ENCODE measurements at places on chromosomes 3 and 15.

DNA sequence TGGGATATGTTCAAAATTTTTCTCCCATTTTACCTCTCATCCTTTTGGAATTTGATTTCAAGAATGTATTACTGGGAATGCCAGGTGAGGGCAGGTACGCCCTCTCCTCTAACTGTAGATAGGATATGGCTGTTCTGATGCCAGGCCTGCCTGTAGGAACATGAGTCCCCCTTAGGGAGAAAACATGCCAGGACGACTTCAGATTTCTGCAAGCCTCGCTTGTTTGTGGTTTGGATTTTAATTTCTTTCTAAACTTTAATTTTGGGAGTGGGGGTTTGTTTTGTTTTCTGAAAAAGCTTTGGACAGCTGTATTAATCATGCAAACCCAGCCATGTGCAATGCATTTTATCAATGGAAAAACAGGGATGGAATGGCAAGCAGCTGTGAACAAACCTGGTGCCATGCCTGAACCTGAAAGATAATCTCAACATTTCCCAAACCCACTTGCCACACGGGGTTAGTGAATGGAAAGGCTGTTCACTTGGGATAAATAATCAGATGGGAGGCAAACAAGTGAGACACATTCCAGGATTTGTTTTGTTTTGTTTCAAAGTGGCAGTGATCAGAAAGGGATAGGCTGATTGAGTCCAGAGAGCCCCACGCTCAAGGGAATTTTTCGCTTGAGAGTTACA is 207.6 kb downstream of the GAP43 start:
- no peak for DNase-seq

- DNase-seq, result no peak
These were observed 157.3 kb upstream of the SMAD3 start for GRCh38 chr15:66907826-66908743.

GRCh38 chr3:12924437-12924836 is 83.1 kb upstream of the RPL32 start:
- no peak for DNase-seq

DNA sequence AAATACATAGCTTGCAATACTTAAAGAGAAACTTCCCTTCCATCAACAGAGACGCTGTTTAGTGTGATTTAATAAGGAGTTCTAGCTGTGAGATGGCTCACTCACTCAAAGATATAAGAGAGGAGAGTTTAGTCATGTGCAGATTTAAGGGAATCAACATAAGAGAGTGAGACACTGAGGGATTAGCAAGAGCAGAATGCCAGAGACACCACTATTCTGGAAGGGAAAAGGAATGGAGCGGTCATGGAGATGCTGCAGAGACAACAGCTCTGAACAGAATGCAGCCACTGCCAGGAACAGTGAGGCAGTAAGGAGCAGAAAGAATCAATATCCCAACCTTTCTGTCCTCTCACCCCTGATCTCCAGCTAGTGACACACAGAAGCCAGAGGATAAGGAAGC is 248.8 kb downstream of the MBNL1 start:
- DNase-seq, result peak; percentile 23

- no peak for DNase-seq
These were observed 1.9 kb downstream of the STIMATE start for GRCh38 chr3:52895418-52895817.

- DNase-seq, result no peak
These were observed 16.0 kb upstream of the NPAP1 start for GRCh38 chr15:24659622-24660021.

DNA sequence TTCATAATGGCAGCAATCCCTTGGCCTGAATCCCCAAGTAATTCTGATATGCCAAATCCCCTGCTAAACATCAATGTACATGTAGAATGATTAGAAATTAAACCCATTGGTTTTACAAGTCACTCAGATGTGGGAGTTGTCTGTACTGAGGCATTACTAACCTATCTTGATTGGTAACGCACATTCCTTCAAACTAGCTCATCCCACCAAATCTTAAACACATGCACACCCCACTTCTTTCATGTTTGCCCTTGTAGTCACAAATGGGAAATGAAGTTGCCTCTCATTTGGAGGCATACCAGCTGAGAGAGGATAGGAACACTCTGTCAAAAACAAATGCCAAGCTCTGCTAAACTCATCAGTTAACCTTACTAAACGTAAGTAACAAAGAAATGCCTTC is 29.1 kb upstream of the MAN2C1 start:
- no peak for DNase-seq

DNA sequence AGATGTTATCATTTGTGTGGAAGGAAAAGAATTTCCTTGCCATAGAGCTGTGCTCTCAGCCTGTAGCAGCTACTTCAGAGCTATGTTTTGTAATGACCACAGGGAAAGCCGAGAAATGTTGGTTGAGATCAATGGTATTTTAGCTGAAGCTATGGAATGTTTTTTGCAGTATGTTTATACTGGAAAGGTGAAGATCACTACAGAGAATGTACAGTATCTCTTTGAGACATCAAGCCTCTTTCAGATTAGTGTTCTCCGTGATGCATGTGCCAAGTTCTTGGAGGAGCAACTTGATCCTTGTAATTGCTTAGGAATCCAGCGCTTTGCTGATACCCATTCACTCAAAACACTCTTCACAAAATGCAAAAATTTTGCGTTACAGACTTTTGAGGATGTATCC is 15.1 kb downstream of the KLHL24 start:
- DNase-seq, result no peak

GRCh38 chr3:124787476-124788195 is 57.4 kb downstream of the UMPS start:
- no peak for DNase-seq

DNA sequence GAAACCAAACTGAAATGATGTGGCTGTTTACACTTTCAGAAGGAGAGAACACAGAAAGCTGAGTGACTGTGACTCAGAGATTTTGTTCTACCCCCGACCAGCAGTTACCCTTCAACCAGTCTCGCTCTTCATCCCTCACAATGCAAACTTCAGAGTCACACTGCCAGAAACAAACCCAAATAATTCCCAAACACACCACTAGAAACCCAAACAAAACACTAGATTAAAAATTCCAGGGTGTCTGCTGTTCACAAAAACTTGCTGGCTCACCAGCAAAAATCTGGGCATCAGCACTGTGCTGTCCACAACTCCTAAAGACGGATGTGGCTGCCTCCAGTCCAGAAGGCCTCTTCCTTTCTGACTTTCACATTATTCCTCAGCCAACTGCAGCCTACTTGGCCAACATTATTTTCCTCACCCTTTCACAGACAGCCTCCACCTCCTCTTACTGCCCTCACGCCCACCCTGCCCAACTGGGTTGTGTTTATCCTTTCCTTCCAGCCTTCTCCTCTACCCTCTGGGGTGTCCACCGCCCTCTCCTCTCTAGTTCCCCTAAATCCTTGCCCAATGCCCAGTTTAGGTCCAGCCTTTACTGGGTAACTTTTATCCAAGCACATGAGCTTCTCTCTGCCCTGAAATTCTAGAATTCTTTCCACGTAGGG is 71.4 kb downstream of the MECOM start:
- DNase-seq, result no peak

- no peak for DNase-seq
These were observed 21.2 kb upstream of the PIGZ start for GRCh38 chr3:196989721-196990262.

DNA sequence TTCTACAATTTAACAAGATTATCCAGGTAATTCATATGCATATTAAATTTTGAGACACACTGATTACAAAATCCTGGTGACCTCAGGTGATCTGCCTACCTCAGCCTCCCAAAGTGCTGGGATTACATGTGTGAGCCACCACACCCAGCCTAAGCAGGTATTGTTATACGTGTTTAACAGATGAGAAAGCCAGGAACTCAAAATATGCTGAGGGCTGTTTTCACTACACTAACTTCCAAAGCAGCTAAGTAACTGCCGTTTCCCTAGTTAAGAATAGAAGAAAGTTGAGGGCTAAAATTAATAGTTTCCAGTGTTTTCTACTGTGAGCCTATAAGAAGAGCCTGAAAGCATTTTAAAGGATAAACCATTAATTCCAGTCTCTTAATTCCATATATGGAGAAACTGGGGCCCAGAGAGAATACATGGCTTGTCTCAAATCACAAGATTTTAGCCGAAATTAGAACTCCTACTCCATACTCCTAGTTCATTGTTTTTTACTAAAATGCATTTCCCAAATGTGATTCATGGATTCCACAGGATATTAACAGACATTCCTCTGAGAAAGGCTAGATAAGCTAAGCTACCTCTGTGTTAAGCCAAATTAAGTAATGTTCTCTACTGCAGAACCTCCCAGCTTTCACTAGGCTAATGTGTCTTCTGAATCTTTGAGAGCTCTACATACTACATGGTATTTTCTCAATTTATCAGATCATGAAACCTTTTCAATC is 17.0 kb upstream of the AVEN start:
- no peak for DNase-seq

DNA sequence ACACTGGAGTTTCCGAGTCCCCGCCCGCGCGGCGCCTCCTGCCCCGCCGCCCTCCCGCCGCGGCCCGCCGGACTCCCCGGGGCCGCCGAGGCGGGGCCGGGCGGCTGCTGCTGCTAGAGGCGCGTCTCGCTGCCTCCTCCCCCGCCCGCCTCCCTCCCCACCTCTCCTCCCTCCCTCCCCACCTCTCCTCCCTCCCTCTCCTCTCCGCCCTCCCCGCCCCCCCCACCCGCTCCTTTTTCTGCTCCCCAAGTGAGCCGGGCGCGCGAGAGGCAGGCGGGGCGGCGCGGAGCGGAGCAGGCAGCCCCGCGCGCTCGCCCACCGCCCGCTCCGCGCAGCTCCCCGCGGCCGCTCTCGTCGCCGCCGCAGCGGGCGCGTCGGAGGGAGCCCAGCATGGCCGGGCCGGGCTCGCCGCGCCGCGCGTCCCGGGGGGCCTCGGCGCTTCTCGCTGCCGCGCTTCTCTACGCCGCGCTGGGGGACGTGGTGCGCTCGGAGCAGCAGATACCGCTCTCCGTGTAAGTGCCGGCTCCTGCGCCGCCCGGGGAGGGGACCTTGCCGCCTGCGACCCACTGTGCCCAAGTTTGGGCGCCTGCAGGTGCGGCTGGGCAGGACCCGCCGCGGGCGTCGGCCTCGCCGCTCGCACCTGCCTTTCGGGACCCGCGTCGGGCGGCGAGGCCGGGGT is at the start of gene CACNA2D3:
Gene CACNA2D3 (plus strand): TSS at position 229 of the 679 bp plus-strand sequence.
- DNase-seq, result peak; percentile 64

GRCh38 chr3:64675687-64676247 is 12.0 kb downstream of the ADAMTS9 start:
- DNase-seq, result no peak

DNA sequence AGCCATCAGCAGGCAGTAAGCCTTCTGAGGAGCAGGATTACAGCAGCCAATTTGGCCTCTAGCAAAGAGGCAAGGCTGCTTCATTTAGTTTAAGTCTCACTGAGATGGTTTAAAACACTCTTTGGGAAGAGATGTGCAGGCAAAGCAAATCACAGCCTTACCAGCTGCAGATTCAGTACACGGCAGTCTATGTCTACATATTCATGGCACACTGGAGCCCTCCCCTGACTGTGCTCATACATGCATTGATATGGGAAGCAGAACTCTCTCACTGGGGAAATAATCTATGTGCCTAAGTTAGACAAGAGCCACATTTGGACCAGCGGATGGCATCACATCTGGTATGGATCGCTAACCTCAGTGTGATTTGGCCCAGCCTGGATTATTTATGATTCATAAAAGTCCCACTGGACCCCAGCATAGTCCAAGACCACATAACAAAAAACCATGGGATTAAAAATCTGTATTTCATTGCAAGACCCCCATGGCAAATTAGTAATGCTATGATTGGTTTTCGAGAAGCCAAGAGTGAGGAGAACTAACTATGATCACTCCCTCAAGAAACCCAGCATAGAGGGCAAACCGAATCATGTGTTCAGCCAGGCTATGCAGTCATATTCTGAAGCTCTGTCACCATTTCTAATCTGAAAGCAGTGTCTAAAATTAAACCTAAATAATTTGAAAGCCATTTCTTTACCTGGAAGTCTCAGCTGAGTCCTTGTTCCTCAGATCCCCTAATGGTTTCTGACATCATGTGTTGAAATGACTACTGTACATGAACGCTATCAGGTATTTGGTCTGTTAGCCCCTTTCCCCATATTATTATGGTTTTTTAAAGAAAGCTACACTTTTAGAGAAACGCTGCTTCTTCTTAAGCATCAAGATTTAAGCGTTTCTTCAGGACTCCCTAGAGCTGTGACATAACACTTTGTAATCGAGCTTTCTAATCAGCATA is 1.2 kb downstream of the PRICKLE2 start:
- no peak for DNase-seq

- DNase-seq, result no peak
These were observed 255.8 kb downstream of the FAM43A start for GRCh38 chr3:194941360-194941955.

DNA sequence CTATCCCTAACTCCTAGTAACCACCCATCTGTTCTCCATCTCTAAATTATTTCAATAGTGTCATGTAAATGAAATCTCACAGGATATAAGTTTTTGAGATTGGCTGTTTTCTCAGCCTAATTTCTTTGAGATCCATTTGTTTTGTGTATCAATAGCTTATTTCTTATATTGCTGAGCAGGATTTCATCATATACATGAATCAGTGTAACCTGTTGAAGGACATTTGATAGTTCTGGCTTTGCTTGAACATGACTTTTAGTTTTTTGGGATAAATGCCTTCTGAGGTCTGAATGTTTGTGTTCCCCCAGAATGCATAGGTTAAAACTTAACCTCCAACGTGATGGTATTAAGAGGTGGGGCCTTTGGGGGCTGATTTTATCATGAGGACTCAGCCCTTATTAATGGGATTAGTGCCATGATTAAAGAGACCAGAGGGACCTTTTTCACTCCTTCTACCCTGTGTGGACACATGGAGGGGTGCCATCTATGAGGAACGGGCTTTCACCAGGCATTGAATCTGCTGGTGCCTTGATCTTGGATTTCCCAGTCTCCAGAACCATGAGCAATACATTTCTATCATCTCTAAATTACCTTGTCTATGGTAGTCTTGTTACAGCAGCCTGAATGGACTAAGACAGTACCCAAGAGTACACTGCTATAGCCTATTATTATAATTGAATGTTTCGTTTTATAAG is 118.3 kb downstream of the FNDC3B start:
- DNase-seq, result no peak

DNA sequence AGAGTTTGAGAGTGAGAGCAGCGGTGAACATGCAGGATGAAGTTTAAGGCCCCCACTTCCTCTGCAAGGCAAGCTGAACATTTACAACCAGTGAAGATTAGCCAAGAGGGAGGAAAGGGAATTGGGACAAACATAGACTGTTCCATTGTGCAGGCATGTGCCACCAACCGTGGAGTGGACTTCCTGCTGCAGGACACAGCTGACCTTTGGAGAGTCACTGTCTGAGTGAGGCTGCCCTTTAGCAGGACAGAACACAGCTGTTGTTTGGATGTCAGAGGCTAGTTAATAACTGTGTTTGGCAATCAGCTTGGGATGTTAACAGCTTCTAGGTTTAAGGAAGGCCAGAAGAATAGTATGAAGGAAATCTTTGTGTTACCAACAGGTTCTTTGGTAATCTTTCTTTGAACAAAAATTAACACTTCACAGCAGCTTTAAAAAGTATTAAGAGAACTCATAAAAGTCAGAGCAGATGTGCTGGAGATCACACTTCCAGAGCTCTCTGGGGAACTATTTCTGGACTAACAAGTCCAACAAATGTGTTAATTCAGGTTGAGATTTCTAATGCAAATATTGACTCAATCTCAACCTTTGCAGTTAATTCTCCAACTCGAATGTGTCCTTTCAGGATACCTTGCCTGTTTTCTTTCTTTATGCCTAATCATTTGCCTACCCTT is 31.4 kb downstream of the CTDSPL start:
- DNase-seq, result peak; percentile 24

All from iPS-NIHi11 (cell line).